NAMALWA (cell line): ENCODE measurements at places on chromosomes 3 and 15.

DNA sequence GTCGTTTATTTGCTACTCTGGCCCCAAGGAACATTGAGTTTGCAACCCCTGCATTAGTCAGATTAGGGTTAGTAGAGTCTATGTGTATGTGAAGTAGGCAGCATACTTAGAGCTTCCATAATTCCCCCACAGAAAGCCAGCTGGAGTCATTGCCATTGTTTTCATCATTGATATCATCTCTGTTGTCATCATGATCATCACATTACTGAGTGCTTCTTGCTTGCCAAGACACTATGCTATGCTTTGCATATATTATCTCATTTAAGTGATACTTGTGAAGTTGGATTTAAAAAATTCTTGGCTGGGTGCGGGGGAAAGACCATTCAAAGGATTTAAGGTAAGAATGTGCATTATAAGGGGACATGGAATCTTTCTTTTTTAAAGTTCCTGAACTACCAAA is 209.0 kb downstream of the CACNA2D3 start:
- no peak for DNase-seq

- DNase-seq = no peak
Observed at GRCh38 chr3:27326202-27326601, 43.0 kb downstream of the NEK10 start.

GRCh38 chr15:70488002-70488605 is 275.3 kb downstream of the UACA start:
- DNase-seq = peak; percentile 70

- DNase-seq = peak; percentile 34
Observed at GRCh38 chr3:20930034-20930433, 744.0 kb upstream of the SGO1 start.

DNA sequence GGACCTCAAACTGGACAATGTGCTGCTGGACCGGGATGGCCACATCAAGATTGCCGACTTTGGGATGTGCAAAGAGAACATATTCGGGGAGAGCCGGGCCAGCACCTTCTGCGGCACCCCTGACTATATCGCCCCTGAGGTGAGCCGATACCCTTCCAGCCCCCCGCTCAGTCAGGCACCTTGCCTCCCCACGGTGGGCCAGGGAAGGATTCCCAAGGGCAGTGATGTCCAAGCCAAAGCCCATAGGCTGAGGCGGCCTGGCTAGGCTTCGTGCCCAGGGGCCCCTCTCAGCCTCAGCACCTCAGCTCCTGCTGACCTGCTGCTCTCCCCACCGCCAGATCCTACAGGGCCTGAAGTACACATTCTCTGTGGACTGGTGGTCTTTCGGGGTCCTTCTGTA is 27.7 kb downstream of the PRKCD start:
- no peak for DNase-seq

DNA sequence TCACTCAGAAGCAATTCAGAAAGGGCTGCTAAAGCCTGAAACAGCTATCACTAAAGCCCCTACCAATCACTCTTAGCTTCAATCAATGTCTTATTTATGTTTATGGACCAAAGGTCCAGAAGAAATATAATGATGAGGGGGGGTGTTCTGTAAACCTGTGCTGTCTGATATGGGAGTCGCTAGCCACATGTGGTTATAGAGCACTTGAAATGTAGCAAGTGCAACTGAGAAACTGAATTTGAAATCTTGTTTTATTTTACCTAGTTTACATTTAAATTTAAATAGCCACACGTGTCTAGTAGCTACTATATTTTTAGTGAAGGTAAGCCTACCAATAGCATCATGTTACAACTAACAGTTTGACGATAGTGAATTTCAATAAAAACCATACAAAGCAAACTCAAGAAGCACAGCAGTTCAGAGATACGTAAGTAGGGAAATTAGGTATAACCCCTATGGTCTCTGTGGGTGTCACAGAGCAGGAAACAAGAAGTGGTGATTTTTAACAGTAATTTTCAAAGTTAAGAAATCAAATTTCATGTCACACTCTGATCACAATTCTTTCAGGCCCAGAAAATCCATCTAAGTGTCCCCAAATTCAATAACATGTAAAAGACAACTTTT is 3.6 kb downstream of the POU1F1 start:
- no peak for DNase-seq

DNA sequence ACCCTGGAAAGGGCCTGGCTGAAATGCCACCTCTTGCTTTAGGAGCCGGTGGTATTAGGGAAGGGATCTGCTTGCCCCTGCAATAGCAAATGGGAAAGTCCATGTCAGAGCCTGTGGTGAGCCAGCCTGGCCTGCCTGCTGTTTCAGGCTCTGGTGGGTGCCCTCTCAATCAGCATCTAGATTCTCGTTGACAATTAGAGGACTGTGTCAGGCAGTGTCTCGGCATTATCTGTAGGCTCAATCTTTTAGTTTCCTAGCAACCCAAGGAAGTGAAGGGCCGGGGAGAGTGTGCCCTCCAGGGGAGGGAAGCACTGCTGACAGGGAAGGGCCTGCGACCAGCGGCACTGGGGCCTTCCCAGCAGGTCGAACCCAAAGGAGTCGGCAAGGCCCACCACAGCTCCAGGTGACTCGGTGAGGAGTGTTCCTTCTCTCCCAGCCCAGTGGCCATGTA is 42.1 kb downstream of the TLE3 start:
- no peak for DNase-seq

GRCh38 chr3:127689266-127689860 is 16.6 kb downstream of the ABTB1 start:
- DNase-seq = no peak

DNA sequence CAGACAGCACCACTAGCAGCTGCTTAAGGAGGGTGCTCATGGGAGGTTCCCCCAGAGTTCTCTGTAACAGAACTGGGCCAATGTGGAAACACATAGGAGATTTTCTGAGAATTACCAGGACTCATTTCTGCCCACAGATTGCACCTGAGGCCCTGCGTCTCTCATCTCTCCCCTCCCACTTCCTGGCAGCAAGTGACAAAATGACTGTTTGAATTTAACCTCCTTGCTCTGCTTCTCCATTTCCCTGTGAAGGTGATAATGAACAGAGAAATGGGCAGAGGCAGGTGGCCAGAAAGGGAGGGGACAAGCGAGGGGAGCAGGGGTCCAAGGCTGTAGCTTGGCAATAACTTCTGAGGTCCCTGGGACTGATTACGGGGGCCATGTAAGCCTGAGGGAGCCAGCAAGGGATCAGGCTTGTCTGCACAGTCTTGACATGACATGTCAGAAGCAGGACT is 8.0 kb downstream of the EPHB1 start:
- DNase-seq = no peak

DNA sequence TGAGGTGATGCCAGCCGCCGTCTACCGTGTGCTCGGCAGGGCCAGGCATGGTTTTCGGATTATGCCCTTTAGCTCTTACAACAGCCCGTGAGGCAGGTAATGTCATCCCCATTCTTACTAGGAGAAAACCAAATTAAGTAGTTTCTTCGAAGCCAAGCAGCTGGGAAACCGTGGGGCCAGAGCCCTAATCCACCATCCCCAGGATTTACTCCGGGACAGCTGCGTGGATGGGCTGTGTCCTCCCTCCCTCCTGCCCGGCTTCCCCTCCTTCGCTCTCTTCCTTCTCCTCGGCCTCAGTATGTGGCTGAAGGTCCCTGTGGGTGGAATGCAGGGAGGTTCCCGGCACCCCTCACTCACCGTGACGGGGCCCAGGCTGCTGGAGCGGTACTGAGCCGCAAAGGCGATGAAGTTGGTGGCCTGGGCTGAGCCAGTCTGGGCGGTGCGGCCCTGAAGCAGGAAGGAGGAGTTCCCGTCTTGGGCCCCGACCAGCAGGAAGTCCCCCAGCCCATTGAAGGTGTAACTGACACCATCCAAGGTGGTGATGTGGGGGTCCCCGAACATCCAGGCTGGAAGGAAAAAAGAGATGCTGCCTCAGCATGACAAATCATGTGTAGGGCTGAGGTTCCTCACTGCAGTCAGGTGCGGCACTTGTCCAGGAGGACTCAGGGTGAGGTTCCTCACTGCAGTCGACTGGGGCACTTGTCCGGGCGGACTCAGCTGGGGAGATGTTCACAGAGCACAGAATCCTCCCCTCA is 42.5 kb downstream of the MUC20 start:
- no peak for DNase-seq

GRCh38 chr3:195087328-195087727 is 183.6 kb downstream of the XXYLT1 start:
- no peak for DNase-seq

DNA sequence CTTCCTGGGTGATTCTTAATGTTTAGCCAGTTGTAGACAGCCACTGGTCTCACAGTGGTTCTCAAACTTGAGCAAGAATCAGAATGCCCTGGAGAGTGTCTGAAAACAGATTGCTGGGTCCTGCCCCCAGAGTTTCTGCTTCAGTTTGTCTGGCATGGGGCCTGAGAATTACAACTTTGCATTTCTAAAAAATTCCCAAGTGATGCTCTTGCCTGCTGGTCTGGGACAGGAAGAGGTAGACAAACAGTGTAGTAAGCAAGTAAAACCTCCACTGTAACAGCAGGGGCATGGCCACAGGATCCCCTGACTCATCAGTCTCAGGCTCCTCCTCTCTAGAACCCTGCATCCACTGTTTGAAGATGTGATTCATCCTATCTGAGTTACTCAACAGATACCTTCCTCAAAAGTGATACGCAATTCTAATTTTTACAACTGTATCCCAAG is 36.5 kb downstream of the DZIP1L start:
- DNase-seq = no peak

- no peak for DNase-seq
Observed at GRCh38 chr15:67091071-67091979, 25.9 kb downstream of the SMAD3 start.

- DNase-seq = no peak
Observed at GRCh38 chr3:166606988-166607387, 769.8 kb upstream of the BCHE start.

DNA sequence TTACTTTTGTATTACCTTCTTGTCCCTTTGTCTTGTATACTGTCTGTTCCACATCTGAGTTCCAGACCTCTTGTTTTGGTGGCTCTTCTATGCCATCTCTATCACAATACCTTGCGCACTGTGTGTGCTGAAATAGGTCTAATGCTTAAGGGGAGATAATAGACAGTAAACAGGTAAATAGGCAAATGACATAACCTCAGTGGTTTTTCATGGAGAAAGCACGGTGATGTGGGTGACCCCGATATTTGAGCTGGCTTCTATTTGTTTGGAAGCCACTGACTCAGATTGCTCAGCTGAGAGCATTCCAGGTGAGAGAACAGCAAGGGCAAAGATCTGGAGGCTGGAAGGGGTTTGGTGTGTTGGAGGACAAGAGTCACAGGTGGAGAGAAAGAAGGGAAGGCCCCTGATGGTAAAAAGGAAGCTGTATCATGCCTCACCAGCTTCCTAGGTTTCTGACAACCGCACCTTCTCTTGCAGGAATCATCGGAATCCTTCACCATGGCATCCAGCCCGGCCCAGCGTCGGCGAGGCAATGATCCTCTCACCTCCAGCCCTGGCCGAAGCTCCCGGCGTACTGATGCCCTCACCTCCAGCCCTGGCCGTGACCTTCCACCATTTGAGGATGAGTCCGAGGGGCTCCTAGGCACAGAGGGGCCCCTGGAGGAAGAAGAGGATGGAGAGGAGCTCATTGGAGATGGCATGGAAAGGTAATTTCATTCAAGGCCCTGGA is 795 bp downstream of the MCM2 start:
- no peak for DNase-seq

GRCh38 chr3:154783521-154783931 is 296.6 kb upstream of the MME start:
- no peak for DNase-seq

- DNase-seq = no peak
Observed at GRCh38 chr3:45564172-45564571, 30.4 kb upstream of the LIMD1 start.

DNA sequence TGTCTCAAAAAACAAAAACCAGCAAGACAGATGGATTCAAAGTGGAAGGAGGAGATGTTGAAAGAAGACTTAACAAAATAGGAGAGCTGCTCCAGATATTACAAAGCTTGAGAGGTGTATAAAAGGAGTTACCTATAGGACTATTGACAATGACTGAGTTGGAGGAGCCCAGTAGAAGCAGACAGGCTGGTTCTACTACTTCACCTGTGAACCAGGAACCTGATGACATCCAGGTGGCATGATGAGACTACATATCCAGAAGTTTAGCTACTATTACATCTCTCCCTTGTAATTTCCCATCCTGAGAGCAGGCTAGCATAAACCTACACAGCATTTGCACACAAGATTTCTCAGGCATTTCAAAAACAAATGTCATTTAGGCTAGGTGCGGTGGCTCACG is 49.3 kb downstream of the CPEB1 start:
- no peak for DNase-seq

GRCh38 chr3:113421082-113421481 is 20.2 kb downstream of the CFAP44 start:
- DNase-seq = peak; percentile 26

GRCh38 chr15:33101036-33101435 is 93.5 kb downstream of the FMN1 start:
- no peak for DNase-seq

DNA sequence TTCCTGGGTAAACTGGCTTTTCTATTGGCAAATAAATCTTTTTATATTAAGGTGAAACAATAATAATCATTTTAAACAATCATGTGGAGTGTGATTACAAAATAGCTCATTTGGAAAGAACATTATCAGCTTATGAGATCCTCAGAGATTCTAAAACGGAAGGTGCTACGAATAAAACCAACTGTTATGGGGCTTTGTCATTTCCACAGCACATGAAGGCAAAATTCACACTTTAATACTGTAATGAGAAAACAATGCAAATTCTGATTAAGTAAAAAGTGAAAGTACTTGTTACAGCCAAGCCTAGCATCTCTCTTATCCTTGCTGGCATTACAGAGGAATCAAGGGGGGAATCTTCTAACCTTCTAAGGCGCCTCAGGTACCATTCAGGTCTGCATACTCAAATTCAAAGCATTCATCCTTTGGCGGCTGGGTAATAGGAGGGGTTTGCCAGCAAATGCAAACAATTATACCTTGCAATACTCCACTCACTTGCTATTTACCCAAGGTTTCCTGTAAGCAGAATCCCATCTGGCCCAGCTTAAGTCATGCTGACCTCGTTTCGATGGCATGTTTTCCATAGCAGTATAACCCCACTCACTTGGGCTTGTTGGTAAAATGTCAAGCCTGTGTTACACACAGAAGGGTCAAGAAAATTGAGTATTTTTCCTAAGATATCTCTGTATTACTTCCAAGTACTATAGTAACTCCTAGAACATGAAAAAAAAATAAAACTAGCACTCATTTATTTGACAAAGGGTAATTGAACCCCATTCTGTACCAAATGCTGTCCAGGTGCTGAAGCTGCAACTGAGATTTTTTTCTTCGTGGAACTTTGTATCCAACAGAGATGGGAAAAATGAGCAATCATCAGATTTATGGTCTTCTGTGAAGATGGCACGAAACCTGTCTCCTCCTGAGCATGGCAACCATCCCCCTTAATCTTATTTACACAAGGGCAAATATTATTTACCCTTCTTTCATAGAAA is 183.7 kb upstream of the LMCD1 start:
- no peak for DNase-seq

DNA sequence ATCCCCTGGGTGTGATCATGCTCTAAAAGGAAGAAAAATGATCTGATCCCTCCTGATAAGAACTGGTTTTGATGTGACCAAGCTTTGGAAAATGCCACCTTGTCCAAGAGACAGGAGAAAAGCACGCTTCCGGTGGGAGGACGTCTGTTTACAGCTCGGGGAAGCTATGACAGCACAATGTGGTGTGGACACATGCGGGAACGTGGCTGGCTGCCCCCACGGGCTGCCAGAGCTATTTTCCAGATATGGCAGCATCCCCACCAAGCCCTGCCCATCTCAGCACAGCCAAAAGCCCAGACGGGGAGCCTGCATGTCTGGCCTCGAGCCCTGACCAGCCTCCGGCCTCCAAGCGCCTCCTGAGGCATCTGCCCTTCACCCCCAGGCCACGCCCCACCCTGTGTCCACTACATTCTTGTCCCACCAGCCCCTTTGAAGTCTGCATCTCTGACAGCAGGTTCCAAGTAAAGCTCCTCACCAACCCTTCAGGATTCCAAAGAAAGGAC is 63.2 kb upstream of the HRH1 start:
- no peak for DNase-seq
